ENCODE measurements at places on chromosomes 1 and 21. TPM values are rescaled to one million over a fixed set of nuclear protein-coding genes. Genes with fewer than 3 reads are reported as not detected.

DNA sequence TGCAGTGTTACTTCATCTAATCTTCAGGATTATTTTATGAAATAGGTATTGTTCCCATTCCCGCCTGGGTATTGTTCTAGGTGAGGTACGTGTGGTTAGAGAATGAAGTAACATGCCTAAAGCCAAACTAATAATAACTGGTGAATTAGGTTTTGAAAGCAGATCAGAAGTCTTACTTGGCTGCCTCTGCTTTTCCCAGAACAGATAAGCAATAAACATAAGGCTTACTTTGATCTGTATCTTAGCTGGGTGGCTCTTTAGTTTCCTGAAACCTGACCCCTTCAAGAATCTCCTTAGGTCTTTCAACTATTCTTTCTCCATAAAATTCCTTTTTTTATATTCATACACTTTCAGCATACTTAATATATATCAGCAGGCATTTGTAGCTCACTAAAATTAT, 65.3 kb downstream of the VAV3 start:
- ATAC-seq = peak; percentile 84

- no peak for ATAC-seq
Measured at GRCh38 chr1:239276051-239276450, 110.3 kb upstream of the CHRM3 start.

CLDN14 gene
- total RNA-seq = not detected

- ATAC-seq = no peak
Measured at GRCh38 chr1:101044259-101044658, 18.7 kb upstream of the DPH5 start.

DNA sequence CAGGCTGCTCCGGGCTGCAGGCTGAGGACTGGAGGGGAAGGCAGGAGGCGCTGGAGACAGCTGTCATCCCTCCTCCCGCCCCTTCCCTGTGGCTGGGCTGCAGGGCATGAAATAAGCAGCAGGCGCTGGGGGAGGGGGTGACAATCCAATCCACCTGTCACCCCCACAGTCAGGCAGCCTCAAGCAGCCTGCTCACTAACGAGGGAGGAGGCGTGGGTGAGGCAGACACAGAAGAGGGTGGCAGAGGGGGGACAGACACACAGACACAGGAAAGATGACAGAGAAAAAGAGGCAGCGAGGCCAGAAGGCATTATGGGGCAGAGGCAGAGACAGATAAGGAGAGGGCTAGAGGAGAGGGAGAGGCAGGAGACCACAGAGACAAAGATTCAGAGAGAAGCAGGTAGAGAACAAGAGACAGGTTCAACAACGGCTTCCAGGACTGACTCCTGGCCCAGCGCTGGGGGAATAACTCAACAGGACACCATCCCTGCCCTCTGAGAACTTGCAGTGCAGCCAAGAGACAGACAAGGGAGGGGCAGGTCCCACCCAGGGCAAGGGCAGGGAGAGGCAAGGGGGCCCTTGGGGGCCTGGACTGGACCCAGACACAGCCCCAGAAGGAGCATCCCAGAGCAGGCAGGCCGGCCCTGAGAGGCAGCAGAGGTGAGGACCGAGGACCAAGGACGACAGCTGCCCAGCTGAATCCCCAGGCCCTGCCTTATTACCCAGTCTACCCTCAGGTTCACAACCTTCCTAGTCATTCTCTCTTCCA, 11.2 kb downstream of the MEF2D start:
- ATAC-seq = no peak

GRCh38 chr1:30273456-30273855, 449.9 kb downstream of the MATN1 start:
- no peak for ATAC-seq

DNA sequence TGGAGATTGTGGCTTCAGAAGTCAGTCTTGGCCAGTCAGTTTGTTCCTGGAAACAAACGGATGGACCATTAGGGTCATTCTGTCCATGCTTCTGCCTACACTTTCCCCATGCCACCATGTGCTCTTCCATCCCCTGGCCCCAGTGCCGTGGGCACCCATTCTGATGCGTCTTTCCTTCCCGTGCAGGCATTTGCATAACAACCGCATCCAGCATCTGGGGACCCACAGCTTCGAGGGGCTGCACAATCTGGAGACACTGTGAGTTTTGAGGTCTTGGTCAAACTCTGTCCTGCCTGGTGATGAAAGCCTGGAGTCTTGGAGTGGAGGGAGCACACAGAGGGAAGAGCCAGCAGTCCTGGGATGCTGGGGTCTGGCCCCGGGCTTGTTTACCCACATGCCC, 61.1 kb downstream of the UBE2T start:
- ATAC-seq = no peak

DNA sequence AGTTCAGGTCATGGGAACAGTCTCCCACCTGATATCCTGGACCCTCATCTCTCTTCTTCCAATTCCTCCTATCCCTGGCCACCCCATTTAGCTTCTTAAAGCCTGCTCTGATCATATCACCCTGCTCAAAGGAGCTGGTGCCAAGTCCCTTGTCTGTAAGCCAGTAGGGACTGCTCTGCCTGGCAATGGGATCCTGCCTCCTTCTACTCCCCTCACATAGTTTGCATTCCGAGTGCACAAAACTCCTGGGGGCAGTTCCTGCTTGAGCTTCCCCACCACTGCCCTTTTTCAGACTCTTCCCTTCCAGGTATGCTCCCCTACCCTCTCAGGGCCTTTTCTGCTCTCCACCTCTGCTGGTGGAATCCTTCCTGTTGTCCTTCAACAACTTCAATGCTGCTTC, 48.1 kb downstream of the NGF start:
- no peak for ATAC-seq

- ATAC-seq = peak; percentile 43
Measured at GRCh38 chr1:14165371-14165801, 433.1 kb upstream of the KAZN start.

DNA sequence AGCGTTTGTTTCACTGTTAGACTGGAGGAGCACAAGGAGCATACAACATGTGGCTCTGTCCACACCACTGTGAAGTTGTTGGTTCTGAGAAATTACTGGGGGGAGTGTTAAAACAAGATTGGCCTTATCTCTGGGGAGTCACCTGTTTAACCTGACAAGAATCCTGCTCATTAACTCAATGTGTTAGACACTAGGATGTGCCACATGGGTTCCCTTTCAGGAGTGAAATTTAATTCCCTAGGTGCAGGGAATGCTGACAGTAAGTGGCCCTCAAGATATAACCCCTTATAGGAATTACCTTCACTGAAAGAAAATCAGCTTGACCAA, 45.8 kb upstream of the WNT2B start:
- no peak for ATAC-seq

- peak; percentile 34 for ATAC-seq
Measured at GRCh38 chr1:145997016-145997717, 788 bp upstream of the TXNIP start.

- ATAC-seq = no peak
Measured at GRCh38 chr1:6969106-6969505, 183.9 kb downstream of the CAMTA1 start.

DNA sequence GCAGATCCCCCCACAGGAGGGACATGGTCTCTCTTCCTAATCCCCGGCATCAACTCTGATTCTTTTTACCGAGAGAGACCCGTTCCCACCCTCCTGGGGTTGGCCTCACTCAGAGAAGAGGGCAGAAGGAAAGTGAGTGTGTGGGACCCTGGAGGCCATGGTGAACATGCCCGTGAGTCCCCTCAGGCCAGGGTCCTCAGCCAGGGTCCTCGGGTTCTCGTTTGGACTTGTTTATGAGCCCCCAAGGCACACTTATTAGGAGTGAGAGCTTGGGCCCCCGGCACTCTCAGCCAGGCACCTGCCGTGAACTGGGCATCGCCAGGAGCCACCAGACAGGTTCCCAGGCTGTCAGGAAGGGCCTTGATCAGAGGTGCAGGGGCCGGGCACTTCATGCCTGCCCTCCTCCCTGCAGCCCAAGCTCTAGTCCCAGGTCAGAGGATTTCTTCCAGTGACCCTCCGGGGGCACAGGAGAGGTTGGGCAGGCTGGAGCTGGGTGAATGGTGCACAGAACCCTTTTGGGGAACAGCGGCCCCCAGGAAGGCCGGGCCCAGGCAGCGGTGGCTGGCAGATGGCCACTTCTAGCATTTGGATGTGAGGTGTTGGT, 122.6 kb downstream of the CRYAA start:
- no peak for ATAC-seq

USH2A gene
- not detected for total RNA-seq

- peak; percentile 84 for ATAC-seq
Measured at GRCh38 chr1:61141288-61142042, 59.1 kb downstream of the NFIA start.

BRINP3 gene
- not detected for total RNA-seq

- no peak for ATAC-seq
Measured at GRCh38 chr1:41895552-41895951, 23.2 kb downstream of the HIVEP3 start.

TFF2 gene
- not detected for total RNA-seq

DNA sequence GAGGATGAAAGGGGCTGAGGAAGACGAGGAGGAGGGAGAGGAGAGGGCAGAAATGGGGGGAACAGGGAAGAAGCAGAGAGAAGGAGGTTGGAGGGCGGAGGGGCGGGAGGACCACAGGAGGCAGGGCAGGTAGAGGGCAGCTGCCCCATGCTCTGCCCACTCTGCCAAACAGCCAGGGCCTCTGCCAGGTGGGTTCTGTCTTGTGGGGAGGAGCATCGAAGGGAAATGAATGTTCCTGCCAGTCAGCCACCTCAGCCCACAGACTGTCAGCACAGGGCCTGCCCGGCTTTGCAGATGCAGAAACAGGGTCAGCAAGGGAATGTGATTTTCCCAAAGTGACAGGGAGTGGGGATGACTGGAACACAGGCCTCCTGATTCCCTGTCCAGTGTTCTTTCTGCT, 82.6 kb downstream of the GRIK3 start:
- ATAC-seq = no peak

DNA sequence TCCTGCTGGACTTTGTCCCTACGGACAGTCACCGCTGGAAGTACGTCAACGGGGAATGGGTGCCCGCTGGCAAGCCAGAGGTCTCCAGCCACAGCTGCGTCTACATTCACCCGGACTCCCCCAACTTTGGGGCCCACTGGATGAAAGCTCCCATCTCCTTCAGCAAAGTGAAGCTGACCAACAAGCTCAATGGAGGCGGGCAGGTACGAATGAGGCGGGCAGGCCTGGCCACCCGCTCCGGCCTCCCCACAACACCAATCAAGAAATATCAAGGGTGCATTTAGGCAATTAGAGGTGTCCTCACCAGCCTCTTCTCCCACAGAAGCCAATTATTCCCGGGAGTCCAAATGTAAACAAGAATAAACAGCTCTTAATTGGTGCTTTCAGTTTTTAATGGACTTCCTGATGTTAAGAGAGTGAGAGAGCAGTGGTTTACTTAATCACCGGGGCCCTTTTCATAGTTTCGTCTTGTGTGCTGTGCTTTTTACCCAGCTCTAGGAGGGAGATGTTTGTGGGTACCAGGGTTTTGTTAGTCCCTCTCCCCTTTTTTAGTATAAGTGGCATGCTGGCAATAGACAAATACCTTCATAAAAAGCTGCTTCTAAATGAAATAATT, 10.7 kb downstream of the TBX19 start:
- ATAC-seq = no peak

DNA sequence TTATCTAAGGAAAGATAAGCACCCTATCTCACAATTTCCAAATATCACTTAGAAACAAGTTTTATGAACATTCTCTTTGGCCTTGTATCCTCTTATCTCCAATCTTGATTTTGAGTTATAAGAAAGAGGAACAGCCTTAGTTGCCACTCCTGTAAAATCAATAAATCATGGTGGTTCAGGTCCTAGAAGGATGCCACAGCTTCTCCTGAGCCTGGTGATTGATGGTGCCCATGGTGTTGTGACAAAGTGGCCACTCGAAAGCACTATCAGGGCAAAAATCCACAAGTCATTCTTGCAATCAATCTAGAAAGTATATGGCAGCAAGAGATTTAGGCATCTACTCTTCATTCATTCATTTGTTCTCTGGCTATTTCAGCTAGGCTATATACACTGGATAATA, 27.8 kb downstream of the GBP6 start:
- no peak for ATAC-seq

- ATAC-seq = no peak
Measured at GRCh38 chr1:217586586-217586985, 44.3 kb downstream of the GPATCH2 start.

FAM43B gene
- 0.12 TPM for total RNA-seq

DNA sequence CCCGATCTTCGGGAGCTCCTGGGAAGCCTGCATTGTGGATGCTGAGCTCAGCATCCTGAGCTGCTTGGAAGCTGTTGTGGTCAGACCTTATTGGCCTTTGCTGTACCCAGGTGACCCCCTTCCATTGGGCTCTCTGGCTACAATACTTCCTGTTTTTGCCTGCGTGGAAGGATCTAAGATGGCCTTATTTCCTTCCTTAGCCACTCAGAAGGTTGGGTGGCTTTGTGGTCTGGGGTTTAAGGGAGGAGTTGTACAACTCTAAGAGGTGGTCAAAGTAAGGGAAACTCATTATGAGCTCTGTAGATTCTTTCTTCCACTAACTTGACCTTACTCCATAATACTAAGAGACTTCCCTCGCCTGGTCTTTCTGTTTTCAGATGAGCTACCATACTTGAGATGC, 17.7 kb downstream of the PFKFB2 start:
- no peak for ATAC-seq

- ATAC-seq = no peak
Measured at GRCh38 chr1:47940779-47941178, 56.4 kb downstream of the TRABD2B start.

DNA sequence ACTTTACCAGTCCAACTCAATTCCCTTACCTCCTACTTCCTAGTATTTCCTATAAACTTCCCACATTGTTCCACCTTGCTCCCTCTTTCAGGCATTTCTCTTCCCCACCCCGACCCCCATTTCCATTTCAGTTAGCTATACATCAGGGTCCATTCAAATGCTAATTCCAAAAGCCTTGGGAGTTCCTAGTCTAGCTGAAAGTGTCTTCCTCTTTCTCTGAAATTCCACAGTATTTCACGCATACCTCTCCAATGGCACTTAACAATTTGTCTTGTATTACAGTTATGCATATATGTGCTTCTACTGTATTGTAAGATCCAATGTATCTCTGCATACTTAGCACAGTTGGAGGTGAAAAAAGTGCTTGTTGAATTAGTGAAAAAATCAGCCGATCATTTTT, 94.9 kb downstream of the ZNF644 start:
- ATAC-seq = no peak

SYTL1 gene
- total RNA-seq = 113 TPM

- ATAC-seq = no peak
Measured at GRCh38 chr1:213931836-213932235, 55.9 kb upstream of the PROX1 start.

DNA sequence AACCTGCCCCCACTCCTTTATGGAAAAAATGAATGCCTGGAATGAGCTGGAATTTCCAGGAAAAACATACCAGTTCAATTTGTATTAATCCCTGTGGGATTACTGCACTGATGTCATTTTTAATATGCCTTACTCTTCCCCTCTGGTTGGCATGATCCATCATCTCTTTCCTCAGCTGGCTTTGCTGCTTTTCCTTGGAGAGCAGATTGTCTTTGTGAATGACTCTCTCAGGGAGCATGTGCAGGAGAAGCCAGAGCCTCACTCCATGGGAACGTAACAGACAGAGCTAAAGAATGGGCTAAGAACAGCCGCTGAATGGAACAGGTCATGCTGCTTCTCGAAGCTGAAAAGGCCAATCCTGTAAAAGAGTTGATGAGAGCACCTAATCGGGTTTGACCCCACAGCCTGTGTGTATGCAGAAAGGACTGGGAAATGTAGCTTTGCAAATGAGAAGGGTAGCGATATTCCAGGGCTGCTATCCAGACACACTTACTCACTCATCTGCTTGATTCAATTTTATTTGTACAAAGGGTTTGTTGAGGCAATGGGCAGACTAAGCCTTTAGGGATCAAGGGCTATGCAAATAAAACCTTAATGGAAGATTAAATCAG, 20.7 kb downstream of the PHC2 start:
- no peak for ATAC-seq

GRCh38 chr1:36807262-36807661, 227.1 kb downstream of the GRIK3 start:
- no peak for ATAC-seq
